ENCODE measurements at places on chromosomes 1 and 21.

DNA sequence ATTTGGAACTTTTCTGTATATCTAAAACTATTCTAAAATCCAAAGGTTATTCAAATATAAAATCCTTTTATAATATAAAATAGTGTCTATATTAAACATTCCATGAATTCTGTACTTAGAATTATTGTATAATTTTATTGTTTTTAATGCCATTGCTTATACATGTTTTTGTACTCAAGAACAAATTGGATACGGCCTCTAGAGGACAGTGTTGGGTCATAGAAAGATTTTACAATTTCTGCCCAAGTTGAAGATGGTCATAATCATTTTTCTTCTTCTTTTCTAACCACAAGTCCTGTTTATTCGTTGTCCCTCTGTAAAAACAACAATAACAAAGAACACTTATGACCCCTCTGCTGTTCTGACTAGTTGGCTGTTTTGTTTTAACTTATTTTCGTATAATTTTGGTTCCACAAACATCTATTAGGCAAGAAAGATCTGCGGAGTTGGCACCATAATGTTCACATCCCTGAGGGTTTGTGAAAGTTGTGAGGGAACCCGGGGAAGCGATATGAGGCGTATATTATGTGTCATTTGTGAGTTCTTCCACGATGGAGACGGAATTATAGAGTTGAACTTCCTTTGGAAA, 75.7 kb upstream of the KIF26B start:
- DNase-seq, result no peak

GRCh38 chr1:101005871-101006270, 19.7 kb downstream of the DPH5 start:
- peak; percentile 18 for DNase-seq

- no peak for DNase-seq
These were observed 11.3 kb upstream of the LRRC8D start for GRCh38 chr1:89809556-89809955.

GRCh38 chr1:195082183-195082582, 1526.1 kb downstream of the KCNT2 start:
- no peak for DNase-seq

- DNase-seq, result no peak
These were observed 278.5 kb downstream of the MRPL39 start for GRCh38 chr21:25328736-25329135.

All from stimulated activated CD4-positive, alpha-beta T cell treated with anti-CD3 and anti-CD28 coated beads, Interleukin-2, amount 100 ng/mL, for 24 hours (primary cell).